ENCODE measurements at places on chromosomes 1 and 21. TPM values are rescaled to one million over a fixed set of nuclear protein-coding genes. Genes with fewer than 3 reads are reported as not detected.

PRAMEF7 gene
- not detected for total RNA-seq

DNA sequence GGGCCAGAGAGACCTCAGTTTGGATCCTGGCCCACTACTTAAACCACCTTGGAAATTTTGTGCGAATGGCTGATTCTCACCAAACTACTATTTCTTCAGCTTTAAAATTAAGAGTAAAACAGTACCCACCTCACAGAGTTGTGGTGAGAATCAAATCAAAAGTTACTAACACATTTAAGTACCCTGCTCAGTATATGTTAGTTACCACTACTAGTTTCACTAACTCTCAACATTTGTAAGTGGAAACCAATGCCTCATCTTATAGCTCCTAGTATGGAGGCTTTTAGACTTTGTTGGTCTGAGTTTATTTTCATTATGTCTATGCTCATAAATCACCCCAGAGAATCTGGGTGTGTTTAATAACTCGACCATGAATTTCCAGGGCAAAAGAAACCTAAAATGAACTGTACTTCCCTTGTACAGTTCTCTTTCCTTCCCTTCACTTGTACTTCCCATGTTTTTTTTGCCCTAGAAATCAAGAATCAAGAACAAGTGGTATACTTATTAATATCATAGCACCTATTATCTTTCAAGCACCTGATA, 11.6 kb upstream of the SERBP1 start:
- DNase-seq: no peak

- no peak for DNase-seq
Observed at GRCh38 chr1:221150996-221151395, 271.8 kb downstream of the HLX start.

- no peak for DNase-seq
Observed at GRCh38 chr1:109392037-109392787, 5.5 kb downstream of the SORT1 start.

All from MCF 10A (cell line).